ENCODE measurements at places on chromosomes 4 and X.

DNA sequence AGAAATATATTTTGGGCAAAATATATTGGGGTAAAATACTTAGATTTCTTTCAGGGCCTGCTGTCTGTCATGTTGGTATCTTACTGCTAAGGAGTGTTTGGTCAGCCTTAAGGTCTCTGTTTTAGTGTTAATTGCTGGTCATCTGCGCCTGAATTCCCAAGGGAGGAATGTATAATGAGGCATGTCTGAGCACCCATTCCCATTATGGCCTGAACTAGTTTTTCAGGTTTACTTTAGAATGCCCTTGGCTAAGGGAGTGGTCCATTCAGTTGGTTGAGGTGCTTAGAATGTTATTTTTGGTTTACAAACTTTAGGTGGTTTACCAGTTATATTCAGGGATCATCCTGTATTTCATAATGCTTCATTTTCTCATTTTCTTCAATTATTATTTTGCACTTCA is 125.9 kb downstream of the CFAP299 start:
- peaks cover 2% of the 10 kb centered on the region for H3K36me3 ChIP-seq
- no peaks in the 10 kb centered on the region for H3K27me3 ChIP-seq
- no peak overlapping the region for H3K27ac ChIP-seq
- H3K4me3 ChIP-seq, result no peak overlapping the region
- DNase-seq, result no peak
- H3K4me1 ChIP-seq, result peaks cover 8% of the 10 kb centered on the region

GRCh38 chrX:71214604-71215337 is 8.3 kb upstream of the GJB1 start:
- no peak overlapping the region for H3K27ac ChIP-seq
- DNase-seq, result no peak
- H3K27me3 ChIP-seq, result peaks cover 1% of the 10 kb centered on the region
- H3K4me3 ChIP-seq, result no peak overlapping the region

GRCh38 chrX:72031634-72032033 is 100.1 kb downstream of the RTL5 start:
- H3K27me3 ChIP-seq, result peaks cover 28% of the 10 kb centered on the region
- H3K36me3 ChIP-seq, result no peaks in the 10 kb centered on the region
- no peak overlapping the region for H3K4me3 ChIP-seq
- DNase-seq, result no peak
- peaks cover 3% of the 10 kb centered on the region for H3K4me1 ChIP-seq

- peaks cover 2% of the 10 kb centered on the region for H3K36me3 ChIP-seq
- peaks cover 16% of the 10 kb centered on the region for H3K4me1 ChIP-seq
- H3K27me3 ChIP-seq, result no peaks in the 10 kb centered on the region
Observed at GRCh38 chr4:173213296-173213695, 44.7 kb downstream of the GALNT7 start.

GRCh38 chr4:112277705-112278448 is 7.8 kb downstream of the TIFA start:
- peaks cover 51% of the 10 kb centered on the region for H3K36me3 ChIP-seq
- no peak overlapping the region for H3K4me3 ChIP-seq
- peak overlapping the region; percentile 27 for H3K27ac ChIP-seq
- H3K27me3 ChIP-seq, result no peaks in the 10 kb centered on the region
- peaks cover 76% of the 10 kb centered on the region for H3K4me1 ChIP-seq
- DNase-seq, result no peak

DNA sequence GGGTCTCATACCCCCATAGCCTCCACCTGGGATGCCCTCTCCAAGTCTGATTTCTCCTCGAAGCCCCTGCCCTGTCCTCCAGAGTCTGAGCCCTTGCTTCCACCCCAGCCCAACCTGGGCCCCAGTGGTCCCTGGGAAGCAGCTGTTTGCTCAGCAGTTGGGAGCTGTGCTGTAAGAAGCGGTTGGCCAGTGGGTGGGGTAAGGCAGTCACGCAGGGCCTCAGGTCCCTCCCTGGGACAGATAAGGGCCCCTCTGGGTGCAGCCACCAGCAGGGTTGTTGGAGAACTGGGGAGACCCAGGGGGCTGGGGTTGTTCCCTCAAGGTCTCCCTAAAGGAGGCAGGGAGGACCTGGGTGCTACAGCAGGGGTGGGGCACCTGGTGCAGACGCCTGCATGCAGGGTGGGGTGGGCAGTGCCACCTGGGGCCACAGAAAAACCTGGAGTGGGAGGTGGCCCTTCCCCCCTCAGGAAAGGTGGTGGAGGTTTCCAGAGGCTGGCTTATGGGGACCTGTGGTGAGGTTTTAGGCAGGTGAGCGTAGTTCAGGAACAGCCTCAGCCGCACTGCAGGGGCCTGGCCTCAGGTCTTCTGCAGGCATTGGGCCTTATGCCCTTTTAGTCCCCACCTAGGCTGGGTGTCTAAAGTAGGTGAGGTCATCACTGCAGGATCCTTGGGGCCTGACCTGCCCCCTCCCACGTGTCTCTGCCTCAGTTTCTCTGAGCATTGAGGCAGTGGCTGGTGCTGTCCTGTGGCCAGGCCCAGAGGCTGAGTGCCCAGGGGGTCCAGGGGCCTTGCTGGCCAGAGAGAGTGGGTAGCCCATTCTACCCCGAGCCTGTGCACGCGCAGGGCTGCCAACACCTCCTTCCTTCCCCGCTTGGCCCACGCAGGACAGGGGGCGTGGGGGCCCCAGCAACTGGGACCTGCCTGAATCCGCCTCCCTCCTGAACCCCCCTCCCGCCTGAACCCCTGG is 3.1 kb upstream of the SLC26A1 start:
- no peaks in the 10 kb centered on the region for H3K4me1 ChIP-seq
- DNase-seq, result no peak
- peaks cover 34% of the 10 kb centered on the region for H3K27me3 ChIP-seq
- no peaks in the 10 kb centered on the region for H3K36me3 ChIP-seq
- no peak overlapping the region for H3K27ac ChIP-seq

DNA sequence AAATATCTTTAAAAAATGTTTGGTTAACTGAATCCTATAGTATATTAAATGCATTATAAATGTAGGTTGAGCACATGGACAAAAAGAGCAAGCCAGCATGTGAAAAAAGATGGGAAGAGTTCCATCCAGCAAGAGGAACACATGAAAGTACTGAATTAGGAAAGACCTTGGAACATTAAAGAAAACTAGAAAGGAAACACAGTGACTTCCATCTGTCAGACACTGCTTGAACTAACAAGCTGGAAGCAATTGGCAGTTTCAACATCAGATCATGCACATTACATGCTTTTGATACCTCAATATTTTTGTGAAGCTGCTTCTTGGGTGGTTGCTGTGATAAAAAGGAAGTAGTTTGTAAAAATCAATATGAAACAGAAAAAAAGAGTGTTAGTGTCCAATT is 626.8 kb upstream of the GNPDA2 start:
- no peaks in the 10 kb centered on the region for H3K27me3 ChIP-seq
- H3K27ac ChIP-seq, result no peak overlapping the region
- H3K4me1 ChIP-seq, result no peaks in the 10 kb centered on the region
- DNase-seq, result no peak

GRCh38 chrX:140165849-140166248 is 200.5 kb upstream of the CXorf66 start:
- no peak overlapping the region for H3K4me3 ChIP-seq
- H3K27me3 ChIP-seq, result no peaks in the 10 kb centered on the region
- no peak overlapping the region for H3K27ac ChIP-seq
- H3K36me3 ChIP-seq, result no peaks in the 10 kb centered on the region

DNA sequence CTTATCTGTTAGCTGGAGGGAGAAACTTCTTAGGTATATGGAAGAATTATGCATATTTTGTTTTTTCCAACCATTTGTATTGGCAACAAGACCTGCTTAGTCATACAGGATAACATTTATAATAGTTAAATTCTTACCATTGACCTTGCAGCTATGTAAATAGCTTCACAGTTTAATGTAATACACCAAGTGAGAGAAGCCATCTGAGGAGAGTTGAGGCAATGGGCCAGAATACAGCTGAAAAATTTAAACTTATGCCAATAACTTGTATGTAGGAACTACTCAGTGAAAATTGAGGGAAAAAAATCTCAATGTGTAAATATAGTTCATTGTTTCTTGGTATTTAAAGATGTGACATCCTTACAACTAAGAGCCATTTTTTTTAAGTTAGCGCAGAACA is 273.5 kb downstream of the DACH2 start:
- H3K27me3 ChIP-seq, result no peaks in the 10 kb centered on the region
- H3K36me3 ChIP-seq, result no peaks in the 10 kb centered on the region
- no peak overlapping the region for H3K4me3 ChIP-seq
- H3K4me1 ChIP-seq, result no peaks in the 10 kb centered on the region

GRCh38 chr4:26701786-26702227 is 117.9 kb downstream of the TBC1D19 start:
- no peaks in the 10 kb centered on the region for H3K36me3 ChIP-seq
- no peaks in the 10 kb centered on the region for H3K27me3 ChIP-seq
- no peak overlapping the region for H3K4me3 ChIP-seq
- H3K27ac ChIP-seq, result no peak overlapping the region

DNA sequence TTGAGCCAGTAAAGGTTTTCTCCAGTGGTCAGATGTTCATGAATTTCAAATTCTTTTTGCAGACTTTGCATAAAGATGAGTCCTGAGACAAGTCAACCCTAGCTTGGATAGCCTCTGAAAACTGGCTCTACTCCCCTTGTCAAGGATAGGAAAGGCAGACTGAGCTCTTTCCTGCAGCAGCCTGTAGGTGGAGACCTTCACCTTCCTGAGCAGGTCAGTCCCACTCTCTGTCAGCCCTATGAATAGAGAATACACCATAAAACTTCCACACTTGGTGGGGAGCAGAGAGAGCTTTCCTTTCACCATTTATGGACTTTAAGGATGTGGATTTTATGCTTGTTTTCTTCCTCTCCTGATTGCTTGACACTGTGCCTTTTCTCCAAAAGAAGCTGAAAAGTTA is 41.9 kb downstream of the PCDH19 start:
- H3K27ac ChIP-seq, result no peak overlapping the region
- H3K36me3 ChIP-seq, result no peaks in the 10 kb centered on the region
- H3K4me1 ChIP-seq, result no peaks in the 10 kb centered on the region
